ENCODE measurements at places on chromosomes 4 and X.

GRCh38 chrX:108224218-108224617 lies 132.6 kb downstream of the ATG4A start:
- DNase-seq = no peak

DNA sequence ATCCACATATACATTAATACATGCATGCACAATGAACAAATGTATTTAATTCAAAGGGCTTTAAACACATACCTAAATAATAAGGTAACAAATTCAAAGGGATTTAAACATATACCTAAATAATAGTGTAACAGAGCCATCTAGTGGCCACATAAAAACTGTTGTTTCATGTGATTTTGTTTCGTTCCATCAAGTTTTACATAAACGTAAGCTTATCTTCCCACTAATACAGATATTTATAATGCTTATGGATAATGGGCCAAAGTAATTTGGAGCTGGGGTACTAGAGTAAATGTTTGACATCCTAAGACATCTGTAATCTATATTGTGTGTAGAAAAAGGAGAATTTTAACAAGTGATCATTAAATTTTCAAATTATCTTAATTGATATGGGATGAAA lies 82.3 kb downstream of the PRSS12 start:
- DNase-seq = no peak

DNA sequence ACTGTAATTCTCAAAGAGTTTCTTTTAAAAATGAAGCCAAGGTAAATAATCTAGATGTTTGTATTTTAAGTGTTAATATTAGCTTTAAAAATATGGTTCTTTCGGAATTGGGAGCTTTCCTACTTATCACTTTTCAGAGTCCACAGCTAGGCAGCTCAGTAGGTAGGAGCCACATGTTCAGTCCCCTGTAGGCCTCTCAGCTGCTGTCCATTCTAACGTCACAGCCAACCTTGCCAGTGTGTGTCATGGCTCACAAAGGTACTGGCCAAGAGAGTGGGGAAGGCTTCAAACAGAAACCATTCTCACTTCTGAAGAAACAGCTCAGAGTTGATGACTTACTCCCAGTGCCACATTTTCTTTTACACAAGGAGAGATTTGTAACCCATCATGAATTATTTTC lies 50.0 kb upstream of the BRS3 start:
- no peak for DNase-seq

DNA sequence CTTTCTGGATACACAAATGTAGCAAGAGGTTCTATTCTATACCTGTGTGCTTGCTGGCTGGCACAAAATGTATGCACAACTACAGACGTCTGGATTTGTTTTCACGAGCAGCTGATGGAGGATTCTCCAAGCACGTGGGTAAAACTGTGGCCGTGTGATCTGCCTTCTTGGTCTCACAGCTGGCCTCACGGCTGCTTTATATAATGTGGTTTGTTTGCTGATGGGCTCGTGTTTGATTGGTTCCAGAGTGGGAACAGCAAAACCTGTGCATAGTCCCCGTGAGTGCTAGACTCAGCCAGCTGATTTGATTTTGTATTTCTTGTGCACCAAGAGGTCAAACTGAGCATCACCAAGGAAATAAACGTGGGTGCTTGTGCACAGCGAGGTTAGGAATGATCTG lies 262.6 kb upstream of the RPS6KA3 start:
- DNase-seq = no peak

DNA sequence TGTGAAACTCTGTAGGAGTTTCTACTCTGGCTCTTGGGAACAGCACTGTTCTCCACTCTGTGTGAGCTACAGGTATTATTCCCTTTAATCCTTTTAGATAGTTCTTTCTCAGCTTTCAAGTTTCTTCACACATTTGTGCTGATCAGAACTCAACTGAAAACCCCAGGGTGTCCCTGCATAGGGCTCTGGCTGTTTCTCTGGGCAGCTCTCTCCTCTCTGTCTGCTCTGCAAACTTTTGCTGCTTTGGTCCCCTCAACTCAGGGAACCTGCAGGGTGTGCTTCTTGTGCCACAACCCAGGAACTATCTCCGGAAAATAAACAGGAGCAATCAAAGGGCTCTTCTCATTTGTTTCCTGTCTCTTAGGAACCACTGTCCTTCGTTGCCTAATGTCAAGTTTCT lies 196.6 kb upstream of the GABRA2 start:
- no peak for DNase-seq

DNA sequence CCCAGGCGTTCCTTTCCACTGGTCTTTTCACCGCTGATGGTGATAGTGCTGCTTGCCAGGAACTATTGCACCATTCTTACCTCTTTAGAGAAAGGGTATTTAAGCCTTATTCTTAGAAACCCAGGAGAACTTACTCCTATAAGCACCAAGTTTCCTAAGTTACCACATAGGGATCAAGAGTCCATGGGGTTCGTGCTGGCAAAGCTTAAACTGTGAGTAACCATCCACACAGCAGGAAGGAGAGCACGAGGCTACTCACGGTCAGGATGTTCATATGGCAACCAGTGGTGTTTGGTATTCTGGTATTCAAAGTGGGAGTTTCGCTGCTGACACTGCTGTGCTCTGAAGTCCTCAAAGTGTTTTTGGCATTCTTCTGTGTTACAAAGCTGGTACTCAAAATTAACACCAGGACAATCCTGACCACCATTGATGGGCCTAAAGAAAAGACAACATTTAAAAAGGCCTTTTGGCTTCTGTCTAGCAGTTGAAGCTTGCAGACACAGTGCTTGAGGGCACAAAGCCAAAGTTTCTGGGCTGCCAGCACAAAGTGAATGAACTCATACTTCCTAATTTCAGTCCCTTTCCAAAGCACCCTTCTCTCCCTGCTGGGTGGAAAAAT lies 256.9 kb downstream of the ADAMTS3 start:
- DNase-seq = no peak

DNA sequence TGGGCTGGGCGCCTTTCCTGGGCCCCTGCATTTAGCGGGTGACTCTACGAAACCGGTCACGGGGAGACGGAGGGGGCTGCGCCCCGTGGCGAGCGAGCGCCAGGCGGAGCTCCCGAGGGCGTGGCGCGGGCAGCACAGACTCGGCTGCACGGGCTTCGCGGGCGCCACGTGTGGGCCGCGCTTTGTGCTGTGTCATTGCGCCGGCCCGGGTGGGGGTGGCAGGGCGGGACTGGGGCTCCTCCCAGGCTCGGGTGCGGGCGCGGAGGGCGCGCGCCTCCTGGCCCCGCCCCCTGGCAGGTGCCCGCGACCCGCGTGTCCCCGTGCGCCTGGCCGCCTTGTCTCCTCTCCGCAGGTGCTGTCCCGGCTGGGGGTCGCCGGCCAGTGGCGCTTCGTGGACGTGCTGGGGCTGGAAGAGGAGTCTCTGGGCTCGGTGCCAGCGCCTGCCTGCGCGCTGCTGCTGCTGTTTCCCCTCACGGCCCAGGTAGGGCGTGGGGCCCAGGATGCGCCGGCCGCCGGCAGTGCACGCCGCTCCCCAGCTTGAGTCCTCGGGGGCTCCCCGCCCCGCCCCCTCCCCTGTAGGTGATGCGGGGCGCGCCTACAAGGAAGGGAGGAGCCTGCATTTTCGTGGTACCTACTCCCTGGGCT lies 651 bp downstream of the UCHL1 start:
- peak; percentile 68 for DNase-seq

GRCh38 chrX:47638816-47639215 lies 9.1 kb upstream of the CFP start:
- DNase-seq = no peak

DNA sequence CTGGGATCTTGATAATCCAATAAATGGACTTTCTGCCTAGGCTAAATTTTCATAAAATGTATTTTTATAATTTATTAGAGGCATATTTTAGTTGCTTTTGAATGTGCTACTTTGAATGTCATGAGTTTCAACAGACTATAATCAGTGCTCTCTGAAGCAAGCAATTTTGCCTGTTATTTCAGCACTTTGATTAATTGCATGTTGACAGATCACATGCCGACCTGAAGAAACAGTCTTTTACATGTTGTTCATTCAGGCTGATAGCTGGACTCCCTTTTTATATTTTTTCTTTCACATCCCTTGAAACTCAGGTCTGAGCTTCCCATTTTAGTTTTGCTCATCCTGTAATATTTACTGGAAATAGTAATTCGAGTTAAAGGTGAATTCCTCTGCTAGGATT lies 341.0 kb downstream of the NAP1L3 start:
- DNase-seq = no peak

GRCh38 chr4:7762376-7763030 lies 177.2 kb downstream of the AFAP1 start:
- DNase-seq = no peak

DNA sequence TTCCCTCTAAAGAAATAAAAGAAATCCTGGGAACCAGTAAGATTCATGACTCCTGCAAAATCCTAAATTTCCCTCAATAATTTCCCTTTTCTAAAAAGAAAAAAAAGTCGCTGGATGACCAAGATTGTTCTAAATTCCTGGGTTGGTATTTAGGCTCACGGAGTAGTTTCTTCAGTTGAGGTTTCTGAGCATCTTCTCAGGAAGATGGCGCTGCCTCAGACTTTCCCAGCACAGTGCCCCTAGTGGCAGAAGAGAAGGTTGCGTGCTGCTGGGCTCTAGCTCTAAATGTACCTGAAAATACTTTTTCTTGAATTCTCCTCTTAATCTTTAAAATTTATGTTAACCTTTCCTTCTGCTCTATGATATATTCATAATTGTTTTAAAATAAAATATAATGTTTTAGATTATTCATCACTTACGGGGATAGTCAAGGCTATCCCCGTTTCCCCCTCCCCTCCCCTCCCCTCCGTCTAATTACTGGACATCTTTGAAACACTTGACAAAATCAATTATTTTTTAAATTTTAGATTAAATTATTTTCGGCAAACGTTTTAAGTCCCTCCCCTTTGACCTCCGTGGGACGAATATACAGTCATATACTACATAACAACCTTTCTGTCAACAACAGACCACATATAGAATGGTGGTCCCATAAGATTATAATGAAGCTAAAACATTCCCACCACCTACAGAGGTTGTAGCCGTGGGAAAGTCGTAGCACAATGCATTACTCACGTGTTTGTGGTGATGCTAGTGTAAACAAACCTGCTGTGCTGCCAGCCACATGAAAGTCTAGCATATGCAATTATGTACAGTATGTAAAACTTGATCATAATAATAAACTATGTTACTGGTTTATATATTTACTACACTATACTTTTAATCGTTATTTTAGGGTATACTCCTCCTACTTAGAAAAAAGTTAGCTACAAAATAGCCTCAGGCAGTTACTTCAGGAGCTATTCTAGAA lies 41.0 kb upstream of the GATB start:
- DNase-seq = no peak

DNA sequence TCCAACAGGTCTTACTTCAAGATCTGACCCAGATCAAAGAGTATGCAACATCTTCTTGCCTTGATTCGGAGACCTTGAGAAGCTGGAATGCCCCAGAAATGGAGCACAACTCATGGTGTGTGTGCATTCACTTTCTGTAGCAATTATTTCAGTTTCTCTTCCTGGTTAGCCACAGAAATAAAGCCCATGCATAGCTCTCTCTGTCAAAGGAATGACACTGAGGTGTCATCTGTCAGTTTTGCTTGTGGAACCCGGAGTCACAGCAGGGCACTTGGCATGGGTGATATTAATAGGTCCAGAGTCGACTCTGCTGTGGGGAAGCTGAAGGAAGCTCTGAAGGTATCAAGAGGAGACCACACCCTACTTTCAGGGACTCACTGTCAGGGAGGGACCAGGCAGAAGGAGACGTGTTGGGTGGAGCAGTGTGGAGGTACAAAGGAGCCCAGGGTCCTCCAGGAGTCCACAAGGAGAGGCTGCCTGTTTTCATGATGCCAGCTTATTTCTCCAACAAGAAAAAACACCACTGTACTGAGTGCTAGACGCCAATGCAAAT lies 10.7 kb downstream of the CLNK start:
- no peak for DNase-seq

DNA sequence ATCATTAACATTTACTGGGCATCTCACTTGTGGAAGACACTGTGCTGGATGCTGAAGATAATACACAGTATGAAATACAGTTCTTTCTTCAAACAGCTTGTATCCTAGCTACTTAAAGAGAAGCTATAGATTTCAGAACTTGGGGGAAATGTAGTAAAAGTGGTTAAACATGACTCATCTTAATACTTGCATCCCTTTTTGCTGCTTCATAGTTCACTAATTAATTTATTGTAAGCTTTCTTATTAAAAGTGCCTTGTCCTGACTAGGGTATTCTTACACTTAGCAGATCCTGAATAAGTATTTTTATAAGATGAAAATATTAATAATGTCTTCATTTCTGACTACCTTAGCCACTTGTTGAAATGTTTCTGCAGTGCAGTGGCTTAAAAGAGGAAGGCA lies 132.8 kb upstream of the STIM2 start:
- DNase-seq = no peak

GRCh38 chrX:17967888-17968287 lies 106.8 kb upstream of the RAI2 start:
- DNase-seq = no peak

DNA sequence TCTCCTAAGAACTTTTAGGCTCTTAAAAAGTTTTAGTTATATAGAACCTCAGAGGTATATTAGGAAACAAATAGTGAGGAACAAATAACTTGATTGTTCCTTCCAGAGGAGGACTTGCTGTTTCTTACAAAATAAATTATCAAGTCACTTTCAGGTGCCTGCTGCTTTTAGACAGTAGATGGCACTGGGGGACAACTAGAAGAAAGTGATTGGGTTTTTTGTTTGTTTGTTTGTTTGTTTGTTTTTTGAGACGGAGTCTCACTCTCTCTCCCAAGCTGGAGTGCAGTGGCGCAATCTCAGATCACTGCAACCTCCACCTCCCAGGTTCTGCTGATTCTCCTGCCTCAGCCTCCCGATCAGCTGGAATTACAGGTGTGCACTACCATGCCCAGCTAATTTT lies 35.4 kb upstream of the CDKL5 start:
- DNase-seq = no peak

DNA sequence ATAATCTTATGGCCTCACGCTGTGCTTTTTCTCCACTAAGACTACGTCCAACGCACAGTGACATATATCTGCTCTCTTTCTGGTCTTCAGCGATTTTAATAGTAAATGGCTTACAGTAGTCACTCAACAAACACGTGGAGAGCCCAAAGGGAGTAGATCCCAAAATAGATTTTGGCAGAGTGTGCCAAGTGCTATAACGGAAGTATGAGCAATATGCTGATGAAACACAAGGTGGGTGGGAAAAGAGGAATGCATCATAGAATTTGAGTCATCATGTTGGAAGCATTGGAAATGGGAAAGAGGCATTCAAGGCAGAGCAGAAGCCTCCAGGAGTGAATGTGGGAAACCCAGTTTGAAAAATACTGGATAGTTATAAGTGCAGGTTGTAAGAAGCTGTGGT lies 129.1 kb upstream of the LDB2 start:
- DNase-seq = no peak

GRCh38 chr4:68375667-68376559 lies 26.0 kb upstream of the YTHDC1 start:
- no peak for DNase-seq

- DNase-seq = no peak
These were observed 14.8 kb downstream of the PRSS12 start for GRCh38 chr4:118337954-118338353.

DNA sequence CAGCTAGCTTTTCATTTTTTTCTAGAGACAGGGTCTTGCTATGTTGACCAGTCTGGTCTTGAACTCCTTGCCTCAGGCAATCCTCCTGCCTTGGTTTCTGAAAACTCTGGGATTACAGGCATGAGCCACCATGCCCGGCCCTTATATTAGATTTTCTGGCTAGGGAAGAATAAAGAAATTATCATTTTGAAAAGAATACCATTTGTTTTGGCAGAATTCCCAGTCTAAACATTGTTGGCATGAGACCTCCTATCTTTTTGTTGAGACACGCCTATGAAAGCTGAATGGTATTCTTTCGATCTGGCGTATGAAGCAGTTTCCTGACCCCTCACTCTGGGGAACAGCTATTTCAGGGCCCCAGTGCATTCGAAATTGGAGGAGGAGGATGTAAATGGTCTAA lies 107.0 kb downstream of the REPS2 start:
- no peak for DNase-seq

- DNase-seq = no peak
These were observed 19.8 kb upstream of the GBA3 start for GRCh38 chr4:22672944-22673343.
